ENCODE measurements at places on chromosomes 11 and 22.
A peak's percentile ranks its signal among the peaks of the same experiment; 100 is the strongest.

- DNase-seq: peak; percentile 42
Observed at GRCh38 chr11:9760193-9760575, 96.3 kb downstream of the SWAP70 start.

- peak; percentile 93 for DNase-seq
Observed at GRCh38 chr11:69088676-69089146, 40.0 kb downstream of the TPCN2 start.

- peak; percentile 92 for DNase-seq
Observed at GRCh38 chr11:69867076-69868005, 48.1 kb upstream of the FGF3 start.

DNA sequence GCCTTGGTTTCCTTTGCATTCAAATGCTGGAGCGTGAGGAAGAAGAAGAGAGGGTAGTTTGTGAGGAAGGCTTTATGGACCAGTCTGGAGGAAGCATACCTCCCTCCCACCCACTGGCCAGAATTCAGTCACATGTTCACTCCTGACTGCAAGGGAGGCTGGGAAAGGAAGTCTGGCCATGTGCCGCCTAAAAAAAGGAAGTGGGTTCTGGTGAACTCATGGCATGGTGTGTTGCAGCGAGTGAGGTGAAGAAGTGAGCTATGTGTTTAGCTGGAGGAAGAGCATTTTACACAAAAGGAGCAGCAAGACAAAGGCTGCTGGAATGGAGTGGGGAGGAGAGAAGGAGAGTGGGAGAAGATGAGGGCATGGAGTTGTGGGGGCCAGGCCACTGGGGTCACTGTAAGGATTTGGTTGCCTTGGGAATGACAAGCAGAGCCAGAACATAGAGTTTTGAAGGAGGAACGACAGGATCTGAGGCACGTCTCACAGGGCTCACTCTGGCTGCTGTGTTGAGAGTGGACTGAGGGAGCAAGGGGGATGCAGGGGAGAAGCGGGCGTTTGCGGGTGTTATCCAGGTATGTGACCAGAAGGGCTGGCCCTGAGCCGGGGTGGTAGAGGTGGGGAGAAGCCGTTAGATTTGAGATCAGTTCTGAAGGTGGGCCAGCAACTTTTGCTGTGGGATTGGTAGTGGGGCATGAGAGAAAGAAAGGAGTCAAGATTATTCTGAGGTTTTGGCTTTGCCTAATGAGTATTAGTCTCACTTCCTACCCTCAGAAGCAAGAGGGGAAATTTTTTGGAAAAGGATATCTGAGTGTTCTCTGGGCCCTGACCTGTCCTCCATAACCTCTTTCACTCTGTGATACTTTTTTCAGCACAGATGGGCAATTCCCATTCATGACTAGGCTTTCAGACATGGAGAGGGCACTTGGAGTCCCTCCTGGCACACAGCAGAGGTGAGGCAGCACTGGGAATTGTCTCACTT is 26.4 kb downstream of the BMAL1 start:
- no peak for DNase-seq

DNA sequence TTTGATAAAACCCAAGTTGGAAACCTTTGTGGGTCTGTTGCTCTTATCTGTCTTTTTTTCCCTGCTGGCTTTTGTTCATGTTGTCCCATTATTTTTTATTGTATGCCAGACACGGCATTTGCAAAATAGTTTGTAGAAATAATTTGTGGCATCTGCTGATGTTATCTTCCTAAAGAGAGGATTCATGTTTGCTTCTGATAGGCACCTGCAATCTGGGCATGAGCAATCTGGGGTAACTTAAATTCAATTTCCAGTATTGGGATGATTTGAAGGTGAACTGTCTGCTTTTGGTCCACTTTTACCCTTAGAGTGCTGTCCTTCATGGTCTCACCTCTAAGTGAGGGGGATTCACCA is 126.9 kb downstream of the CEP164 start:
- DNase-seq: no peak

DNA sequence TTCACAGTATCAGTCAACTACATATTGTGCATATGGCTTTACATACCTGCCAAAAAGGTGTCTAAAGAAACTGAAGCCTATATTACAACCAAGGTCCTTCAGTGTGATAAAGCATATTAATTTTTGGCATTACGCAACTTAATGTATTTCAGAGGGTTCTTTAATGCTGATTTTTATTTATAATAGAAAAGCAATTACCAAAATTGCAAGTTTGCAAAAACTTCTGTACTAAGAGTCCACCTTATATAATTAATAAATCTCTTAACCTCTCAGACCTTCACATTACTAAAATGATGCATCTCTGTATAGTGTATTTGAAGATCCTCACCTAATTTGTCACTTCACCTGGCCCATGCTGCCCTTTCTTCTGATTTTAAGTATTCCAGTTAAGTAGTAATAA is 128.6 kb downstream of the GUCY1A2 start:
- DNase-seq: no peak

All from PC-3 (cell line).